ENCODE measurements at places on chromosomes 5 and 9.

DNA sequence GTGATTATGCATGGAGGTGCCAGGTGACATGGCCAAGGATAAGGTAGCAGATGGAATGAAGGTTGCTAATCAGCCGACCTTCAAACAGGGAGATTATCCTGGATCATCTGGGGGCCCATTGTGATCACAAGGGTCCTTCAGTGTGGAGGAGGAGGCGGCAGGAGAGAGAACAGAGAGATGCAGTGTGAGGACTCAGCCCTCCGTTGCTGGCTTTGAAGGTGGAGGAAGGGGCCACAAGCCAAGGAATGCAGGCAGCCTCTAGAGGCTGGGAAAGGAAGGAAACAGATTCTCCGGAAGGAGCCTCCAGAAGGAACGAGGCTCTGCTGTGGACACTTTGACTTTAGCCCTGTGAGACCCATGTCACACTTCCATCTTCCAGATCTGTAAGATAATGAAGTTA lies 27.4 kb upstream of the EEIG1 start:
- no peak for DNase-seq

DNA sequence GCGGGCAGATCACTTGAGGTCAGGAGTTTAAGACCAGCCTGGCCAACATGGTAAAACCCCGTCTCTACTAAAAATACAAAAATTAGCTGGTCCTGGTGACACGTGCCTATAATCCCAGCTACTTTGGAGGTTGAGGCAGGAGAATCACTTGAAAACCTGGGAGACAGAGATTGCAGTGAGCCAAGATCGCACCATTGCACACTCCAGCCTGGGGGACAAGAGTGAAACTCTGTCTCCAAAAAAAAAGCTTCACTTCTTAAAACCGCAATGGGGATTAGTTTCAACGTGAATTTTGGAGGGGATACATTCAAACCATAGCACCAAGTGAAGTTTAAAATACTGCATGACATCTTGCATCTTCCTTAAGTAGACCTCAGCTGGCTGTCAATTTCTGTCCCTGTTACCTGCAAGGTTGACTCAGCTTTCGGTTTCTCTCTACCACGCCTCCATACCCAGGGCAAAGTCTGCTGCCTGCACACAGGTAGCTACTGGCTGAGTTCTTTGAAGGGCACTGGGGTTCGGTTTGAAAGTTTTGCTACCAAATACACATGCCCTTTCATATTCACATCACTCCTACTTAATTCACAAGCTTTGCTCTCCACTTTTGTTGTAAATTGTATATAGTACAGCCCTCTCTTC lies 69.3 kb downstream of the KIAA1958 start:
- DNase-seq = no peak

- DNase-seq = peak; percentile 22
Measured at GRCh38 chr9:133199648-133200321, 9.3 kb downstream of the OBP2B start.

GRCh38 chr5:111582451-111582850 lies 70.1 kb upstream of the STARD4 start:
- no peak for DNase-seq

DNA sequence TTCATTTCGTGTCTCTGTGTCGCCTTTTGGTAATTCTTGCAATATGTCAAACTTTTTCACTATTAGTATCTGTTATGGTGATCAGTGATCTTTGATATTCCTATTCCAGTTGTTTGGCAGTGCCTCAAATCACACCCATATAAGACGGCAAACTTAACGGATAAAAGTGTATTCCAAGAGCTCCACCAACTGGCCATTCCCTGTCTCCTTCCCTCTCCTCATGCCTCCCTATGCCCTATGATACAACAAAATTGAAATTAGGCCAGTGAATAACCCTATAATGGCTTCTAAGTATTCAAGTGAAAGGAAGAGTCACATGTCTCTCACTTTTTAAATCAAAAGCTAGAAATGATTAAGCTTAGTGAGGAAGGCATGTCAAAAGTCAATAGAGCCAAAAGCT lies 74.8 kb downstream of the CDK5RAP2 start:
- DNase-seq = no peak

DNA sequence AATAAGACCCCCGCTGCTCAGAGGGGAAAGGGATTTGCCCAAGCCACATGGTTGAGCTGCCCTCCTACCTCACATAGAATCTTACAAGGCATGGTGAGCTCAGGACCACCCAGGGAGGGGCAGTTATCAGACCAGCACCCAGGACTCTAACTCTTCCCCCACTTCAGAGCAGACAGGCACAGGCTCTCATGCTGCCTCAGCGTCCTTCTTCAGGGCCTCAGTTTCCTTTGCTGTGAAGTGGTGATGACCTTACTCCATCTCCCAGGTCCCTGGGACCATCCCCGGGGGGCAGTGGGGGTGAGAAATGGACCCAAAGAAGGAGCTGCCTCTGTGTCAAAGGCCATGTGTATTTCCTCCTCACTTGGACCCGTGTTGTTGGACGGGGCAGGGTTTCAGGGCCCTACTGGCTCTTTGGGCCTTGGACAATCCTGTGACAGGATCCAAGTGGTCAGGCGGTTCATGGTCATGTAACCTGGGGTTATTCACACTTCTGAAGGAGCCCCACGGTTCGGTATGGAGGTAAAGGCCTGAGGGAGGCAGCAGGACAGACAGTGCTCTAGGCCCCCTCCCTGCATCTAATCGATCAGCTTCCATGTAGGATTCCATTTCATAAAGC lies 31.7 kb upstream of the CSF1R start:
- DNase-seq = no peak
